Central memory CD4-positive, alpha-beta T cell (primary cell): ENCODE measurements at places on chromosomes 5 and 9.

DNA sequence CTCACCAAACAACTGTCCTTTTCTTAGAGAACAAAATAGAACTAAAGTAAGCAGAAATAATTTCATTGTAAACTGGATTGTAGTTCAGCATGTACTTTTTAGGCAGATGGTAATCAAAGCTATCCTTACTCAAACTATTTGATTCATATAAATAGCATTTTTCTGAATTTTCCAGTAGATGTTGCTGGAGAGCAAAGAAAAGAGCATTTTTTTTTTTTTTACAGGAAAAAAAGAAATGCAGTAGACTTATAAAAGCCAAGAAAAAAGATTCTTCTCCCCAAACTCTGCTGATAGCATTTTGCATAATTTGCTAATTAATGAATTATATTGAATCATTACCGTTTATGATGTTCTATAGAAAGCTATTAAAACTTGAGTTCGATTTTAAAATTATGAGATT lies 715.3 kb upstream of the WWC1 start:
- DNase-seq = no peak

DNA sequence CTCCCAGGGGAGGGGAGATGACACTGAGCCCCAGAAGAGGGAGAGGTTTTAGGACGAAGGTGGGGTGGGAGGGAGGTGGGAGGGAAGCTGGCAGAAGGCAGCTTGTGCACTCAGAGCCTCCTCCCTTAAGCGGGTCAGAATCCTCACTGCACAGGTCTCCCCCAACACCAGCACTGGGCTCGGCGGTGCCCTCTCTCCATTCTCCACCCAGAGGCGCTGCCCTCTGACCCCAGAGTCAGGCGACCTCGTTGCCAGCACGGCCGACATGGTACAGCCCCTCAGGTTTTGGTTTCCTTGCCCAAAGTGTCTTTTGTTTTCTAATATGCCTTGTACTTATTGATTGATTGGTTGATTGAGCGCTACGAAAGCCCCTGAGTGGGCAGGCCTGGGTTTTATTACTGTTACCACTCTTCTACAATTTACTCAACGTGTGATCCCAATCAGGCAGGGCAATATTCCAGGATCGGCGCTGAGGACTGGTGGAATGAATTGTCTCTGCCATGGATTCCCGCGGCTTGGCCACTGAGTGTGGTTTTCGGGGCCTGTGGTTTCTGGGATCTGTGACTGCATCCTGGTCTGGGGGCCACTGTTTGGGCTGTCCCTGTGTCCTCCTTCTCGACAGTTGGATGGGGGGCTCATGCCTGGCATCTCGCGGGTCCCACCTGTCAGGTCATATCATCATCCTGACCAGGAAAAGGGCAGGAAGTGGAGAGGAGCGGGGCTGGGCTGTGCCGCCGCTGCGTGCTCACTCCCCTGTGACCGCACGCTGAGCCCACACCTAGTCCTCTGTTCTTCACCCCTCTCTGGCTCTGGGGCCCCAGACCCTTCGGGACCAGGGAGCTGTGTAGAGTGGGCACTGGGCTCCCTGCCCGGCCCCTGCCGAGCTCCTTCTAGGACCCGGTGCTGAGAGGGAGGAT lies 9.6 kb upstream of the FCN2 start:
- DNase-seq = no peak

DNA sequence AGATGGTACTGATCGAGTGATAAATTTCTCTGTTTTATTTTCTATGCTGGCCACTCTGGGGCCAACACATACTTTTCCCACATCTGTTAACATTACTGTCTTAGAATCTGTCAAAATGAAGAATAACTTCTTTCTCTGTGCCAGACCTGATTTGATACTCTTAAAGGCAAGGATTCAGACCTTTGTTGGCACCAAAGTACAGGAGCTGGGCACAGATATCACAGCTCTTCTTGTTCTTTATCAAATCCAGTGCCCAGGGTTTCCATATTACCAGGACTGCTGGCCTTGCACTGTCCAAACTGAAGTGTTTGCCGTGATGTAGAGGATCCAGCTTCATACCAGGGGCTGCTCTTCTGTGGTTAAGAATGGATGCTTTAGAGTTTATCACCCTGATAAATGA lies 20.9 kb downstream of the ZNF474 start:
- DNase-seq = no peak

- DNase-seq = no peak
Observed at GRCh38 chr5:171162596-171162995, 146.5 kb upstream of the TLX3 start.

DNA sequence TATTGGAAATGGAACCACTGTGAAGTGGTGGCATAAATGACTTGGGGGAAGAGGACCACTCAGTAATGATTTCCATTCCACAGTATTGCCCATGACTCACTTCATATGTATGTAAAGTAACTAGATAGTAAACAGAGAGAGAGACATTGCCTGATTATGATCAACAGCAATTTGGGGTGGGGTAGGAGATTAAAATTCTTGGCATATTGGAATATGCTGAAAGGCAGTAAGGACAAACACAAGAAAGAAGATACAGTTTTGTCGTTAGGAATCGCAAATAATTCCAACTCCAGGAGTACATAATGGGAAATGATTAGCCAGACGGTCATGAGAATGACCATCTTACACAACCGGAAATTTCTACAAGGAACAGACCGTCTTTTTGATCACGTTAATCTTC lies 1.5 kb upstream of the HMGCS1 start:
- no peak for DNase-seq

DNA sequence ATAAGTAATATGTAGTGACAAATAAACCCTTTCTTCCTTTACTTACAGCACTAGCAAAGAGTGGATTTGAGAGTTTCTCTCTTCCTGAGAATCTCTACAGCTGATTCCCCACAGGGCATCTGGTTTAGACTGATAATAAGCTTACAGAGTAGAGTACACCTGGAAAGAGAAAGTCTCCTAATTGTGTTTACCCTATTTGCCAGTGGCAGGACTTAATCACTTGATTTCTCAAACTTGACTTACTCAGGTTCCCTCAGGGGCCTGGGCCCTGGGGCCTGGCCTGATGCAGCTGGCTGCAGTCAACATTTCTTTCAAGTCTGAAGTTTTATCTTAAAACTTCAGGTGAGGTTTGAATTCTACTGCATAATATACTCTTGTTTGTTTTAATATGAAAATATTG lies 38.0 kb upstream of the UBTD2 start:
- DNase-seq = no peak

DNA sequence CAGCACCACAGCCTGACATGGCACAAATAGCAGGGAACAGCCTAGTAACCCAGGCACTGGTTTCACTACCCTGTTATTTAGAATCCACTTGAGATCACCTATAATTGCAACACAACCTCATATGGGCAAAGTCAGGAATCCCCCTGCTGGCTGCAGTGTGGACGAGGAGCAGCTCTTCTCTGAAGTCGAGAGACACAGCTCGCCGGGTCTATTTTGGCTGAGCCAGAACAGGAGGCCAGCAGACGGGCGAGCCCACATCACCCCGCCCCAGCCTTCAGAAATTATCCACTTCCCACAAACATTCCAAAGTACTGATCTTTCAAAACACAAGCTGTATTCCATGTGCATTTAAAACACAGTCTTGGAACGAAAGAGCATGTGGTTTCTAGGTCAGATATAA lies 179.0 kb downstream of the ROR2 start:
- no peak for DNase-seq

DNA sequence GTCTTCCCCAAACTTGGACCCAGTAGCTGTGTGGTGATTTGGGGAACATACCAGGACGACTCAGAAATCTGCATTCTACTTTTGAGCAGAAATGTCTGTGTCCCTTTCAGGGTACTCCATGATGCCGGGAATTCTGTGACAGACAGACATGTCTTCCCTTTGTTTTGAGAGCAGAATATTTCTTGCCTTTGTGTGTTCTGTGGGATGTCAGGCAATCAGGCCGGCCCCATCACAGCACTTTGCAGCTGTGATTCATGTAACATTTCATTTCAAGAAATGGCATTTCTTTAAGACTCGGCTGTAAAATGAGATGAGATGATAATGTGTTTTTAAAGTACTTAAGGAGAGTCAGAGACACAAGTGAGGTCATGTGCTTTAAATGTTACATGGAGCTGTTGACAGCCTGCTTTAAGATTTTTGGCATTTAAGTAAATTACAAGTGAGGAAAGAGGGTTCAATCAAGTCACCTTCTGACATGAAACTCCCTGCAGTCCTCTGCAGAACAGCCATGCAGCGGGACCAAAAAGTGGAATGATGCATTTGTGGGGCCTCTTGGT lies 98.7 kb downstream of the SLC28A3 start:
- no peak for DNase-seq

DNA sequence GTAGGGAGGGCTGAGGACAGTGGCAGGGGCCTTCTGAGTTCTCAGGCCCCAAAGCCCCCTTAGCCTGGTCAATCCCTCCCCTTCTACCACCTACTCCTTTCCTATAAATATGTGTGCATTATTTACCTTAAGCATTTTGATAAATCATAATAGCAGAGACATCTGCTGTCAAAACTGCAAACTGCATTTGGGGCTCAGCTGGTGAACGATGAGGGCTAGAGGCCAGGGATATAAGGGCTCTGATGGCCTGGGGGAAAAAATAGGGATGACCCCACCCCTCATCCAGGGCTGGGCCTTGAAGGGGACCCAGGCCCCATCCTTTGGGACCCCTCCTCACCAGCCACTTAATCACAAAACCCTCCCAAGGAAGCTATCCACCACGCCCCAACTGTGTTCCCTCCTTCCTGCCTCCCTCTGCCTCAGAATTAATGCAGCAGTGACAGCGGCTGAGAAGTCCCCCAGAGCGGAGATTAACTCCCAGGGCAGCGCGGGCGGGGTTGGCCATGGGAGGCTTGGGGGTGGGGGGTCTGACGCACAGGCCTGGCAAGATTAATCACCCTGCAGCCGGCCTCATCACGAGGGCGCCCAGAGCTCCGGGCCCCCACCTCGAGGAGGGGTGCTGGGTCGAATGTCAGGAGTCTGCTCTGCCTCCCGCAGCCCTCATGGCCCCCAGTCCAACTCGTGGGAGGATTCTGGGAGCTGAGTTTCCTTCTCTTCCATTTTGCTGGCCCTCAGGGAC lies 42.1 kb downstream of the CXXC5 start:
- no peak for DNase-seq

- DNase-seq = peak; percentile 3
Observed at GRCh38 chr5:79109527-79110492, 1.8 kb upstream of the BHMT start.

GRCh38 chr5:120682851-120683250 lies 218.8 kb downstream of the PRR16 start:
- no peak for DNase-seq

GRCh38 chr5:24188216-24188925 lies 456.4 kb downstream of the CDH10 start:
- no peak for DNase-seq

- no peak for DNase-seq
Observed at GRCh38 chr9:22229069-22229468, 217.6 kb upstream of the DMRTA1 start.

DNA sequence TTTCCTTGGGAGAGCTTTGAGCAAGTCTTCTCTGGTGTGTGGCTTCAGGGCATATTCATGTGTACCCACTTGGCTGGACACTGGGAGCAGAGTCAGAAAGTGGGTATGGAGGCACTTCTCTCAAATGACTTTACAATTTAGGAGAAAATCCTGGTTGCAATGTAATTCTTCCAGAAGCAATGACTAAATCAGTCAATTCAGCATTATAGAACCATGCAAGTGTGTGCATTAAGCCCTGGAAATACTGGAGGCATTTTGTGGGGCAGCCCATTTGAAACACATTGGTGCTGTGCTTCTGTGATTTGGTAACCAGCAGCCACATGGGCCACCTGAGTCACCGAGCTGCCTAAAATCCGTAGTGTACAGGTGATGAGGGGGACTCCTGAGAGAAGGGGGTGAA lies 94.6 kb upstream of the TAS2R1 start:
- DNase-seq = no peak

DNA sequence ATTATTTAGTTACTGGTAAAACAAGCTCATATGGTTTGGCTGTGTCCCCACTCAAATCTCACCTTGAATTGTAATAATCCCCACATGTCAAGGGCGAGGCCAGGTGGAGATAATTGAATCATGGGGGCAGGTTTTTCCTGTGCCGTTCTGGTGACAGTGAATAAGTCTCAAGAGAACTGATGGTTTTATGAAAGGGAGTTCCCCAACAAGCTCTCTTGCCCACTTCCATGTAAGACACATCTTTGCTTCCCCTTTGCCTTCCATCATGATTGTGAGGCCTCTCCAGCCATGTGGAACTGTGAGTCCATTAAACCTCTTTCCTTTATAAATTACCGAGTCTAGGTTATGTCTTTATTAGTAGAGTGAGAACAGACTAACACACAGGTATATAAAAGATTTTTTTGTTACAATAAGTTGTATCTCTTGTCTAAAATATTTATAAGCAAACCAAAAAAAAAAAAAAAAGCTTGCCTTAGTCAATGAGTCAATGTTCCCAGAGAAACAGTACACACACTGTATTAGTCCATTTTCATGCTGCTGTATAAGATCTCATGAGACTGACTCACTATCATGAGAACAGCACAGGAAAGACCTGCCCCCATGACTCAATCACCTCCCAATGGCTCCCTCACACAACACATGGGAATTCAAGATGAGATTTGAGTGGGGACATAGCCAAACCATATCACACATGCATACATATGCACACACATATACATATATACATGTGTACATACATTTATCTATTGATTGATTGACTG lies 138.3 kb downstream of the BASP1 start:
- DNase-seq = no peak

DNA sequence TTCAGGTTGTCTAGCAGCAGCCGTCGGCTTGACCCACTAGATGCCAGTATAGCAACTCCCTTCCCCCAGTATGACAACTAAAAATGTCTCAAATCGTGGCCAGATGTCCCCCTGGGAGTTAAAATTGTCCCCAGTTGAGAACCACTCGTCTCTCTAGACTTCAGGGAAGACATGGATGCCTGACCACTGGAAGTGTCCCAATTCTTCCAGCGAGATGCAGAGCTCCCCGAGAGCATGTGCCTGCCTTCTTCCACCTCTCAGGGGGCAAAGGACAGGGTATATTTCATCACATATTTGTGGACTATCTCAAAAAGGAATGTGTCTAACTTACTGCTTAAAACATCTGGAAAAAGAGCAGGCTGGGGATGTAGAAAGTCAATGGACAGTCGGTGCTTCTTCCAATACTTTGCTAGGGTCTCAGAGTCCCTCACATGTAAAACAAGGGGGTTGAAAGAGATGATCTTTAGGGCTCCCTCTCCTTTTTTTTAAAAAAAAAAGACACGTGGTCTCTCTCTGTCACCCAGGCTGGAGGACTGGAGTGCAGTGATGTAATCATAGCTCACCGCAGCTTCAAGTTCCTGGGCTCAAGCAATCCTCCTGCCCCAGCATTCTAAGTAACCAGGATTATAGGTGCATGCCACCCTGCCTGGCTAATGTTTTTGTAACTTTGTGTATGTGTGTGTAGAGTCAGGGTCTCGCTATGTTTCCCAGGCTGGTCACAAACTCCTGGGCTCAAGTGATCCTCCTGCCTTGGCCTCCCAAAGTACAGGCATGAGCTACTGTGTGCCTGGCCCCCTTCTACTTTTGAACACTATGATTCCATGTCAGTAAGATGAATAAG lies 190.6 kb downstream of the DAB2IP start:
- no peak for DNase-seq

- no peak for DNase-seq
Observed at GRCh38 chr5:108481355-108481931, 99.5 kb upstream of the FBXL17 start.

- DNase-seq = no peak
Observed at GRCh38 chr5:40555886-40556285, 123.8 kb upstream of the PTGER4 start.

GRCh38 chr5:74123929-74124328 lies 497.9 kb downstream of the ARHGEF28 start:
- DNase-seq = no peak

GRCh38 chr5:1464096-1464446 lies 18.8 kb upstream of the SLC6A3 start:
- no peak for DNase-seq
